ENCODE measurements at places on chromosomes 6 and 20.

DNA sequence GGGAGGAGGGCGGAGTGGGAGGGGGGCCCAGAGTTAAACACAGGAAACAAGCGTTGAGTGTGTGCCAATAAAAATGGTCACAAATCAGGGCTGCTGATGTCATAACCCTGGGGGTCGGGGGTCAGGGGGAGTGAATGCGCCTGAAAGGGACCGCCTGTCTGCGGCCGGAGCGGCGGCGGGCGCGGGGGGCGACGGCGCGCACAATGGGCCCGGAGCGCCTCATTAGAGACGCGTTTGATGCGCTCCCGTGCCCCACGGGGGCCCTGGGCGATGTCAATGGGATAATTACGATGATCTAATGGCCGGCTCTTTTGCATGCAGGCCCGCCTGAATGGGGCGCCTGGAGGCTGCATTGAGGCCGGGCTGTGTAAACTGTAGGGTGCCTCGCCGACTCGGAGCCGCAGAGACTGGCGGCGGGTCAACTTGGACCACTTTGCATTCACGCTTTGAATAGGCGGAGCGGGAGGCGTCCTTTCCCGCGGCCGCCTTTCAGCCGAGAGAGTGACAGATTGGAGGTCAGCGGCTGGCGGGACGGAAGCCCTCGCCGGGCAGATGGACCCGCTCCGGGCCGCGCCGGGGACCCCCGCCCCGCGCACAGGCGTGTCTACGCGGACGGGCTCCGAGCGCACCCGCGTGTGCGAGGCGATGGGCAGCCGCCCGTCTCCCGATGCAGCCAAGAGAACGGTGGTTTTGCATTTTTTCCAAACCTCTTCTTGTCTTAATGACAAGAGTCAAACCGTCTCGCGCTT lies 296.1 kb downstream of the TFAP2C start:
- DNase-seq = no peak

- no peak for DNase-seq
Measured at GRCh38 chr6:35436071-35436857, 15.9 kb upstream of the FANCE start.

DNA sequence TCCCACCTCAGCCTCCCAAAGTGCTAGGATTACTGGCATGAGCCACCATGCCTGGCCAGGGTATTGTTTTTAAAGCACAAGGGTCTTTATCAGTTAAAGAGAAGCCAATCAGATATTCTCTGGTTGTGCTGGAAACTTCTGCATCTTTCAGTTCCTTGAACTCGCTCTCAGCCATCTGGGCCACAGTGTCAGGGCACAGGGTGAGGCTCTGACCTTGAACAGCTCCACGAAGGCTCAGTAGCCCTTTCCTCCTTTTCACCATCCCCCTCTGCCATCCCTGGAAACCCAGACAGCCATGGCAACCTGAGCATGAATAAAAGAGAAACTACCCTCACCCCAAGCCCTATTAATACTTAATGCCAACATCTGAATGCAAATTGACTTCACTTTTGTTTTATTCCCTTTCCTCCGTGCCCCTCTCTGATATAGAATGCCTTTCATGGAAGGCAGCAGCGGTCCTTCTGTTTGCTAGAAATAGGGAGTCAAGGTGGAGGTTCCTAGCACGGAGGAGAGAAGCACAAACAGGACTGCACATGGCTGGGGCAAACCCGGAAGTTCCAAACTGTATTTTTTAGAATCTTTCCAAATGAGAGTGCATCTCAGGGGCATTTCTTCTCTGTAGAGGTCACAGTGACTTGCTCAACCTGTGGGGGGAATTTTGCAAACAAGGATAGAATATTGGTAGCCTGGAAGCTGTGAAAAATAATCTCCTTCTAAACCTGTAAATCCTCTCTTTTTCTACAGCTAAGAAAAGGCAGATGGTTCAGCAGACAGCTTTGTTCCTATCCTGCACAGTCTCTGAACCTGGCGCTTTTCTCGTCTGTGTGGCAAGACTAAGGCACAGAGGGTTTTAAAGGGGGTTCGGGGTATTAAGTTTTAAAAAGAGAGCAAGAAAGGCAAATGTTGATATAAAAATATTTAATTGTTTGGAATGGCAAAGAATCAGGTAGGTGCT lies 176.4 kb upstream of the RREB1 start:
- DNase-seq = no peak

GRCh38 chr20:50246367-50247195 lies 56.0 kb downstream of the CEBPB start:
- DNase-seq = no peak

DNA sequence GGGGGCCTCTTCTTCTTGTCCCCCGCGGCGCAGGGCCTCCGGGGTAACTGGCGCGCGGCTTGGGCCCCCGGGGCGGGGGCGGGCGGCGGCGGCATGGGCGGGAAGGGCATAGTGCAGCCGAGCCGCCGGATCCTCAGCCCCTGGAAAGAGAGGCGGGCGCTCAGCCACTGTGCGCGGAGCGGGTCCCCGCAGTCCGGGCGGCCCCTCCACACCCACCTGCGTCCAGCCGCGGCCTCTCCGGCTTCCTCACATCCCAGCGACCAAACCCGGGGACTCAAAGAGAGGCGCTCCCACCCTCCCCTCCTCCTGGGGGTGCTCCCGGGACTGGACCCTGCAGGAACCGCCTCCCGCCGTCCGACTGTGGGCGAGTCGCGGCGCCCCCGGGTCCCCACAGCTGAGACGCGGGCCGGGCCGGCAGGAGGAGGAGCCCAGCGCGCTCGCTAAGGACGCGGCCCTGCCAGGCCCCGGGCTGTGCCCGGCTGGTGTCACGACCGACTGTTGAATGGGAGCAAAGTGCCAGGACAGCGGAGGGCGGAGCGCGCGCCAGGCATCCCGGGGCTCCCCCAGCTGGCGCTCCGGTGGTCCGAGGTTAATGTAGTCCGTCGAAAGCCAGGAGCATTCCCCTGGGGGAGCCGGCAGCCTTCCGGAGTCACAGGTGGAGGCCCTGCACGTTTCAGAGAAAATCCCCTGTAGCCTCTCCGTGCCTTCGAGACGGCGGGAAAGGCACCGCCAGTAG lies at the start of gene PRR18:
TSS of gene PRR18 (minus strand) at position 360 of the 736 bp plus-strand sequence. CDS start at position 110, 250 bp downstream.
- DNase-seq = no peak

- no peak for DNase-seq
Measured at GRCh38 chr20:62739067-62739466, 30.4 kb downstream of the NTSR1 start.

- DNase-seq = no peak
Measured at GRCh38 chr6:113475392-113475791, 381.8 kb upstream of the MARCKS start.

- no peak for DNase-seq
Measured at GRCh38 chr6:56953597-56954402, 1.1 kb upstream of the BEND6 start.

DNA sequence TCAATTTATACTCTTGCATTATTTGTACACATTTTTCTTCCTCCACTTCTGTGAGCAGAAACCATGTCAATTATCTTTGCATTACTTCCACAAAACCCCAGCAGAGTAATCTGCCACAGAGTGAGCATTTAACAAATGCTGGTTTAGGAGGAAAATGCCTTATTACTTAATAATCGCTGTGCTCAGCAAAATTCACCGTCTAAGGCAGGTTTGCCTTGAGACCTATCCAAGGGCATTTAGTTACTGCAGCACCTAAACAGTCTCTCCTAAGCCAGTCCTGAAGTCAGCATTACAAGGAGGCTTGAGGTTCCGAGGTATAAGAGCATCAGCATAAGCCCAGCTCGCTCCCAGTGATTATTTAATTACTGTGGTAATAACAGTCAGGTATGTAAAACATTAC lies 28.3 kb downstream of the MAP7 start:
- no peak for DNase-seq

GRCh38 chr20:17223553-17223952 lies 3.3 kb upstream of the PCSK2 start:
- DNase-seq = no peak

DNA sequence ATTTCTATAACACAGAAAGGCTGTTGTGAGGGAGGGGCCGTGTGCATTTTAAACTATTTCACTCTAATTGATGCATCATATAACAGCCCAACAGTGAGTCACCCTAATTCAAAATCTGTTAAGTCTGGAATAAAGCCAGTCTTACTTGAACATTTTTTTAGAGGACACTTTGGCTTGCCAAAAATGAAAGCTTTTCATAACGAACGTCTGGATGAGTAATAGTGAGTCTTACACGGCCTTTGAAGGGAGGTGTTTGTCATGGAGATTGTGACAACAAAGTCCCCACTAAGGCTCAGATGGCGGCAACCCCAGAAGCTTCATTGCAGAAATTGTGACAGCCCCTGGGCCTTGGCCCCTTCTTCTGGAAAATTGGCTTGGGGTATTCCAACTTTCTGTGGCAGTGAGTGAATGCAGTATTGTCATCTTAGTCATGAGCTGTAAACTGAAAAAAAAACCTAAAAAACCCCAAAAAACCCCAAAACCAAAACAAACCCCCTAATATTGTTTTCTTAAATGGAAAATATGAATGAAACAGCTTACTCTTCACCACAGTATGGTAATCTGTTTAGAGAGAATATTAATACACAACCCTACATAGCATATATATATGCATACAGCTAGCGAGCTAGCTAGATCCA lies 92.6 kb upstream of the CLDN20 start:
- no peak for DNase-seq

DNA sequence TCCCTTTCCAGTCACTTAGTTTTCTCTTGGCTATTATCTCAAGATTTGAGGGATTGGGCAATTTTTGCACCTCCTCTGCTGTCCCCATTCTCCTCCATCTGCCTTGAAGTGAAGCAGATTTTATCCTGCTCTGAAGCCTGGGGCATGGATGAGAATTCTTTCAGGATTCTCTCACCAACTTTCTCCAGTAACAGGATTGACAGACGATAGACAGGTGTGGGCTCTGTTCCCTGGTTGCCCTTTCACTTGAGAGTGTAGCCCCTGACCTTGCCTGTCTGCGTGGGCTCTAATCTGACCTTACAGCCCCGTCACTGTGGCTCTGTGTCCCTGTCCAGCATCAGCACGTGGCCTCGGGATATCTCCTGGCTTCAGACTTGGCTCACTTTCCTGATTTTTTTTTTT lies 27.1 kb downstream of the CDYL start:
- DNase-seq = no peak

DNA sequence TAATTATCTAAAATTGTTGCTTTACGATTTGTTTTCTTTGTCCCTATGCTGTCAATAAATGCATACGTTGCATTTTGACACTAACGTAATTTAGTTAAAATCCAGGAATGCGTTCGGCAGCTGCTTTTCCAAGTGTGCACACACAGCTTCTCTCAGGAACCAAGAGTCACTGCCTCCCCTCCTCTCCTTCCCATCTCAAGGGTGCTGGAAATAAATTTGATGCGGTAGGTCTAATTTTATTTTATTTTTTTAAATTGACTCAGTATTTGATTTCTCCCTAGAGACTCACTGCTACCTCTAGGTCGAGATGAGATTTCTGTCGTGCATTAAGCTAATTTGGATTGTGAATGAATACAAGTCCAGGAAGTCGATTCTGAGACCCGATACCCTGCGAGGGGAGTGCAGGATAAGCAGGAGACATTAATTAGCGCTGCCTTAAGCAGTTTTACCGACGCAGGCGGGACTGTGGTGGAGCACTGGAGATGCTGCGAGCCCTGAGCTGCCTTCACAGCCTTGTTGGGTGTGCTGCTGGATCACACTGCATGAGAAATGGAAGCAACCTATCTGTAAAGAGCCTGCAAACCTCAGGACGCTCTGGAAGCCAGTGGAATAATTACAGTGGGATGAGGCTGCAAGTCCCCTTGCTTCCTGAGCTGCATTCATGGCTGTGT lies 381.2 kb downstream of the C6orf118 start:
- DNase-seq = no peak

GRCh38 chr6:10347561-10348327 lies 67.1 kb downstream of the TFAP2A start:
- no peak for DNase-seq

DNA sequence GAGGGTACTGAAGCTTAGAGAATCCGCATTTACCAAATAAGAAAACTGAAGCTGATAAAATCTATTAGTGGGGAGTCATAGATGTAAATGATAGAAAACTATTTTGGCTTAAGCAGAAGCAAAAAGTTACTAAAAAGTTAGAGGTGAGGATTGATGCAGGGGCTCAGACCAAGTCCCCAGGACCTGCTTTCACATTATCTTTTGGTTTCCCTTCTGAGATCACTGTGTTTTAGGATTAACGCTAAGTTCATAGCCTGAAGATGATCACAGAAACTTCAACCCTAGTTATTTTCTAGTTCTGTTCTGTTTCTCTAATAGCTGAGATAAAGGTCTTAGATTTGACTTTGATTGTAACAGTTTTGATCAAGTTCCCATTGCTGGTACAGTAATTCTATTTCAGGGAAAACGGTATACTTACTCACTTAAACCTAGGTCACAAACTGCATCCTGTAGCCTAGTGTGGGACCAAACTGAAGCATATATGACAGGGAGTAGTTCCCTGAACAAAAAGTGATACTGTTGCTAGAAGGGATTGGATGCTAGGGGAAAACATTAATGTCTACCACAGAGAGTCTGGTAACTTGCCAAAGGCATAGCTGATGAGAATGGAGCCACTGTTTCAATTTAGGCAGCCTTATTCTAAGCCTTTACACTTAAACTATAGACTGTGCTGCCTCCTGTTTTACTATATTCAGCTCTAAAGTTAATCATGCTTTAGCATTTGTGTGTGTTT lies 13.1 kb downstream of the CYB5R4 start:
- no peak for DNase-seq

GRCh38 chr6:139369068-139369467 lies 5.4 kb downstream of the CITED2 start:
- no peak for DNase-seq

GRCh38 chr6:26044140-26045064 lies 42.8 kb upstream of the HFE start:
- DNase-seq = no peak

GRCh38 chr20:58852543-58853271 lies at the start of gene GNAS:
Gene GNAS (plus strand): TSS chr20:58852716.
- DNase-seq = no peak

DNA sequence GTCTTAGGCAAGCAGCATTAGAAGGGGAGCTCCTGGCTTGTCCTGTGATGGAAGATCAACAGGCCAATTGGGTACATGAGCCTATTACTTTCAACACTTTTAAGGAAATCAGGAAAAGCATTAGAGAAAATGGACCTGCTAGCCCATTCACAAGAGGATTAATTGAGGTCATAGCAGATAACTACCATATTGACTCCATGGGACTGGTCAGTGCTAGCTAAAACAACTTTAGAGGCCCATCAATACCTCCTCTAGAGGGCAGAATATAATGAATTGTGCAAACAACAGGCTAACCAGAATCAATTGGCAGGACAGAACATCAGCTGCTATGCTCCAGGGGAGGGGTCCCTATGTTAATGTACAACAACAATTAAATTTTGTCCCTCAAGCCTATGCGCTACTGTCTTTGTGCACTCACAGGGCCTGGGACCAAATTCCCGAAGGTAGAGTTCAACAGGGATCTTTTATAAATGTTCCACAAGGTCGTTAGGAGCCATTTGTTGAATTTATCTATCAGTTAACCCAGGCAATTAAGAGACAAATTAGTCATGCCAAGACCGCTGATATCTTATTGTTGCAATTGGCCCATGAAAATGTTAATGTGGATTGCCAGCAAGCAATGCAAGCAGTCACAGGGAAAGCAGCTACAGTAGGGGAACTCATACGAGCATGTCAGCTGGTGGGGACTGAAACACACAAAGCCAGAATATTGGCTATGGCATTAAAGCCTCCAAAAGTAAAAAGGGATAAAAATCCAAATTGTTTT lies 106.6 kb upstream of the BTN3A2 start:
- DNase-seq = no peak

GRCh38 chr6:150271172-150271500 lies 97.7 kb upstream of the IYD start:
- DNase-seq = no peak

Data from NCI-H510A (cell line).